ENCODE measurements at places on chromosomes 1 and 21. TPM values are rescaled to one million over a fixed set of nuclear protein-coding genes. Genes with fewer than 3 reads are reported as not detected.

- peak; percentile 5 for DNase-seq
These were observed 641 bp upstream of the KCNK2 start for GRCh38 chr1:215081661-215082531.

DNA sequence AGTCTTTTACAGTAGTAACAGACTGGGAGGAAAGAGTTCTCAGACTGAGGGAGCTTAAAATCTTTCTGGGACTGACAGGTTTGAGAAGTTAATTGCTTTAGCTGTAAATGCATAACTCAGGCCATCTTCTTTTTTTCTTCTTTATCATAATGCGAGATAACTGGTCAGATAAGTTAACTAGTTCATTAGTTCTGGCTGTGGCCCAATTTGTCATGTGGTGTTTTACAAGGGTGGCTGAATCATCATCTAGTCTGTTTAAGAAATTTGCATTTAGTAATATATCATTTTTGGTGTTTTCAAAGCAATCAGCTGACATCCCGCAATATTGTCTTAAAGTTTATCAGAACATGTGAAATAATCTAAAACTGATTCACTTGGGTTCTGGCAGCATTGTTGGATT, 14.0 kb downstream of the HSD3B2 start:
- no peak for DNase-seq

DNA sequence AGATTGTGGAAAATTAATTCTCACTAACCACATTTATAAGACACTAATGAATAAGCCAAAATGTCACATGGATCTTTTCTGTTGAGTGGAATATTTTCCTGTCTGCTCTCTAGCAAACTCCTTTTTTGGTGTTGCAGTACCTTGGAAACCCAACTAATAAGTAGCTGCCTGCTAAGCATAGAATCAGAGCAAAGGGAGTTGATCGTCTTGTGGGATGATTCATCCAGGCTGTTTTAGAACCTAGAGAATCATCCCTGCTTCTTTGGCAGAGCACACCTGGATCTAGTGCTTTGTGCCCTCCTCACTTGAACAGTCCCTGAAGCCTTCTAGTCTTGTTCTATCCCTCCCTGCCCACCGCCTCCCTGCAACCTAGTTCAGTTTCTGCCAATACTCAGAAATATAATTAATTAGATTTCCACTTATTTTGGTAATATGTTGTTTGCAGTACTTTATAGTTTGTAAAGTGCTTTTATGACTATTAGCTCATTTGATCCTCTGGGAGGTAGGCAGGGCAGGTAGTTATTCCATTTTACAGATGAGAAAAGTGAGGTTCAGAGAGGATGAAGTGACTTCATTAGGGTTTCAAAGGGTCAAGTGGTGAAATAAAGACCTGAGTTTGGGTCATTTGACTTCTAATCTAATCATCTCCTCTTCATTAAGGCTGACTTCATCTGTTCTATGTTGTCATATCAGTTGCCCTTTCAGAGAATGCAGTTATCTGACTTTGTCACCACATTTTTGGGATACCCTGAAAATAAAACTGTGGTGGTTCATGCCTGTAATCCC, 2.5 kb downstream of the AGO4 start:
- no peak for DNase-seq

DNA sequence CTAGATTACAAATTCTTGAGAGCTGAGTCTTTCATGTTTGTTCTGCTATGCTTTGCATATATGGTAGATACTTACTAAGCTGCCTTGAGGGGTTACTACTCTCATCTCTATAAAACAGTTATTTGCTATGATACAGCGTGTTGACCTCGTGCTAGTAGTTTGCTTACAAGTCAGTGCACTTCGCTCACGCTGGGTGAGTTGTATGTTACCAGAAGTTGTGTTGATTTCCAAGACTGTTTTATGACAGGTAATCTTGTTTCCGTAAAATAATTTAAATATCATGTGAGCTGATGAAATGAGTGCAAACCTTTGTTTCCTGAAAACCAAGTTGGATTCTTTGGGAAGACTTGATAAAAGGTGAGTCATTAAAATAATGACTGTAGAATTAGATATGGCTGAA, 7.3 kb downstream of the MRPS6 start:
- no peak for DNase-seq

DNA sequence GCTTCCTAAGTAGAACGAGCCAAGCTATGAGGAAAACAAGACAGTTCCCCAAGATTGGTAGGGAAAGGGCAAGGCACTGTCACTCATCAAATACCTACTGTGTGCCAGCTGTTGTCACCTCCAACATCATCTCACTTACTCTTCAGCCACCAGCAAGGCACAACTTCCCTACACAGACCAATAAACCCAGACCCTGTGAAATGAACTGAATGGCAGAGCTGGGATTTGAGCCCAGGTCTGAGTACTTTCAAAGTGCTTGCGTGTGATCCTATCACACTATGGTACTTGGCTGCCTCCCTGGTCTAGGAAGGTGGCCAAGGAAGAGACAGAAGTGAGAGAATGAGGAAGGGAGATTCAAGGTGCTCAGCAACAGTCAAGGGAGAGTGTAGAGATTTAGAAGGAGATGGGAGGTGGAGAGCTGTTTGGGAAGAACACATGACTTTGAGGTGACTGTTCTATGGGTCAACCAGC, 16.7 kb upstream of the TRIM63 start:
- DNase-seq: no peak

- no peak for DNase-seq
These were observed 11.9 kb downstream of the STX6 start for GRCh38 chr1:181010789-181011188.

- DNase-seq: no peak
These were observed 670.2 kb upstream of the CXADR start for GRCh38 chr21:16842696-16843035.

GRCh38 chr1:169924063-169924462, 30.4 kb upstream of the SCYL3 start:
- no peak for DNase-seq

- no peak for DNase-seq
These were observed 52.5 kb downstream of the LHX4 start for GRCh38 chr1:180282401-180283044.

GRCh38 chr1:232767305-232768074, 37.7 kb upstream of the MAP10 start:
- no peak for DNase-seq

GRCh38 chr1:216123446-216124191, 299.6 kb downstream of the USH2A start:
- DNase-seq: no peak

- no peak for DNase-seq
These were observed 290.3 kb upstream of the SGIP1 start for GRCh38 chr1:66243548-66244130.

DNA sequence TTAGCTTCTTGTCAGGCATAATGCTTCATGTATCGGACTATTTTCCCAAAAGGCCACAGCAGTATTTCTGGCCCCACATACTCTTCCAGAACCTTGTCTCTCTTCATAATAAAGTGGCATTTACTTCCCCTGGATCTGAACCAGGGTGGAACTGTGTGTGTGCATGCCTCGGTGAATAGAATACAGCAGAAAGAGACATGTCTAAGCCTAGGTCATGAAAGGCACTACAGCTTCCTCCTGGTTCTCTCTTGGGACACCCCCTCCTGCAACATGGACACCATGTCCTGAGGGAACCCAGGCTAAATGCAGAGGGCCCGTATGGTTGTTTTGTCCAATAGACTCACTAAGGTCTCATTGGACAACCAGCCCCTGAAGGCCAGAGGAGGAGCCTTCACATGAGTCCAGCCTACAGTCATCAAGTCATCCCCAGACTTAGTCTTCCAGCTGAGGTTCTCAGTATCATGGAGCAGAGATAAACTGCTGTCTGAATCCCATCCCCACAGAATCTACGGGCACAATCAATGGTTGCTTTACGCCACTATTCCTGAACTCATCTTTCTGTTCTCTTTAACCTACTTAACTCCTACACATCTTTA, 35.0 kb downstream of the USP24 start:
- DNase-seq: no peak

GRCh38 chr1:153341431-153341934, 7.2 kb downstream of the PGLYRP4 start:
- no peak for DNase-seq

- DNase-seq: no peak
These were observed 19.9 kb upstream of the GPR88 start for GRCh38 chr1:100518023-100518422.

The GOLT1A gene
- polyA plus RNA-seq: not detected

The SPATA21 gene
- 0.10 TPM for polyA plus RNA-seq

The DUSP10 gene
- polyA plus RNA-seq: 6.8 TPM

The TMOD4 gene
- 0.57 TPM for polyA plus RNA-seq

The RNF186 gene
- polyA plus RNA-seq: not detected

The GPN2 gene
- polyA plus RNA-seq: 24.0 TPM

Data from SK-N-SH (cell line).